ENCODE measurements at places on chromosomes 1 and 21.

DNA sequence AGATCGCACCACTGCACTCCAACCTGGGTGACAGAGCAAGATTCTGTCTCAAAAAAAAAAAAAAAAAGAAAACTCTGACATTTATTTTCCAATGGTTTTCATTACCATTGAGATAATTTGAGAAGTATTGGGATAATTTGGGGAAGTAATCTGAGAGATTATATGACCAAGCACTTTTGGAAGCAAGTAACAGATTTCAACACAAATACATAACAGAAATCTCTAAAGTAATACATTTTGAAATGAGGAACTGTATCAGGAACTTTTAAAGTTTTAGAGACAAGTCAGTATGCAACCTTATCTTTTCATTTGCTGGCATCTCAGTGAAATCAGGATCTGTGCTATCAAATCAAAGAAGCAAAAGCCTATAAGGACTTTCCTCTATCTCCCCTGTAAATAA lies 25.4 kb upstream of the SLC16A1 start:
- no peak for DNase-seq

DNA sequence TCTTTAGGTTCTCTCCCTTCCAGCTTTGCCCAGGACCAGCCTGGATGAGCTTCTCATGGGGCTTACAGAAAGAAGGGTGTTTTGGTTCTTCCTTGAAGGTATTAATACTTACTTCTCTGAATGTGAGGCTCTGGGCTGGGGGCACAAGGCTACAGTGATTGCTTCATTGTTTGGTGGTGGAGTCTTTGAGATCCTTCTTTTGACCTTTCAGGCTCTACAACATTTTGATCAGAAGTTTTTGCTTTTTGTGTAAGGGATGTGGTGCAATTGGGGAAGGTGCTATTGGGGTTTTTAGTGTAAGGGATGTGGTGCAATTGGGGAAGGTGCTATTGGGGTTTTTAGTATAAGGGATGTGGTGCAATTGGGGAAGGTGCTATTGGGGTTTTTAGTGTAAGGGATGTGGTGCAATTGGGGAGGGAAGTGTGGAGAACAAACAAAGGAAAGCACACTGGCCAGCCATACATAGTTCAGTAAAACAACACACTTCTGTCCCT lies 103.6 kb upstream of the IVNS1ABP start:
- no peak for DNase-seq

DNA sequence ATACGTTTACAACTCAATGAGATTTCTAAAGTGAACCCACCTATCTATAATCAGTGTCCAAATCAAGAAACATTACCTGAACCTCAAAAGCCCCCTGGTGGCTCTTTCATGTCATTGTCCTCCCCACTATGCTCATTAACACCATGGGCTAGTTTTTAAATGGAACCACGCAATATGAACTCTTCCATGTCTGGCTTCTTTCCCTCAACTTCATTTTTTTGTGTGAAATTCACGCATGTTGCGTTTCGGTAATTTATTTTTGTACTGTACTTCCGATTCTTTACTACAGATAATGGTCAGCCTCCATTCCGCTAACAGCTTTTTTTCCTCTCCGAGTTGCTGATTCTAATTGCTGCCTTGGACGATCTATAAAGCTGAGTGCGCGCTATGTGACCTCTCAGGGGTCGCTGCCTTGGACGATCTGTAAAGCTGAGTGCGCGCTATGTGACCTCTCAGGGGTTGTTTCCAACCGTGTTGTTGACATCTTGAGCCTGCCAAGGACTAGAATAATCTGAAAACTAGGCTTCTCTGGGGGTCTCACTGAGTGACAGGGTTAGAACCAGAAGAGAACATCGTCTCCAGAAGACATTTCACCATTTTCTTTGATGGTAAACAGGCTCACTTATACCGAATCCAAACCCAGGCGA lies 1.1 kb upstream of the CACYBP start:
- no peak for DNase-seq

GRCh38 chr1:230330157-230330556 lies 96.0 kb downstream of the PGBD5 start:
- no peak for DNase-seq

GRCh38 chr1:34415140-34415539 lies 238.4 kb downstream of the C1orf94 start:
- no peak for DNase-seq

GRCh38 chr1:66282343-66282852 lies 251.6 kb upstream of the SGIP1 start:
- DNase-seq = peak; percentile 82

- no peak for DNase-seq
Observed at GRCh38 chr1:221793439-221794078, 51.7 kb upstream of the DUSP10 start.

- DNase-seq = no peak
Observed at GRCh38 chr1:235264327-235264726, 63.7 kb downstream of the ARID4B start.

DNA sequence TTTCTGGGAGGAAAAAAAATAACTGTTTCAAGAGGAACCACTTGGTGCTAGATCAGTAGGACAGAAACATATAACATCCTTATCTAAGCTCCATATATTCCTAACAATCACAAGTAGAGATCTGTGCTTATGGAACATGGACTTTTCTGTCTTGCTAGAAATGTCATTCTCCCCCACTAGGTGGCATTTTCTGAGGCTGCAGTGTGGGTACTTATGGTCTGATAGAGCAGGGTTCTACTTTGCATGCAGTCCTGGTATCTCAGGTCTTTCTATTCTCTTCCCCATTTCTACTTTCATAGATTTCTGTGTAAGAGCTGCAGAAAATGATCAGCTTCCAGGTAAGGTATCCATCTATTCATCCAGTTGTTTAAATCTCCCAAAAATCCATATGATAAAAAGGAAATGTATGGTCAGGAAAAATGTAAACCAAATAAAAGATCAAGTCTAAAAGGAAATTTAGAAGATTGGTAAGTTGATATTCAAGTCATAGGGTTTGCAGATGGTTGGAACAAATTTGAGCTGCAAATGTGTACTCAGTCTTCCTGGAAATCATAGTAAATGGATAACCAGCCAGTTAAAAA lies 1.5 kb downstream of the ZNF684 start:
- peak; percentile 4 for DNase-seq

DNA sequence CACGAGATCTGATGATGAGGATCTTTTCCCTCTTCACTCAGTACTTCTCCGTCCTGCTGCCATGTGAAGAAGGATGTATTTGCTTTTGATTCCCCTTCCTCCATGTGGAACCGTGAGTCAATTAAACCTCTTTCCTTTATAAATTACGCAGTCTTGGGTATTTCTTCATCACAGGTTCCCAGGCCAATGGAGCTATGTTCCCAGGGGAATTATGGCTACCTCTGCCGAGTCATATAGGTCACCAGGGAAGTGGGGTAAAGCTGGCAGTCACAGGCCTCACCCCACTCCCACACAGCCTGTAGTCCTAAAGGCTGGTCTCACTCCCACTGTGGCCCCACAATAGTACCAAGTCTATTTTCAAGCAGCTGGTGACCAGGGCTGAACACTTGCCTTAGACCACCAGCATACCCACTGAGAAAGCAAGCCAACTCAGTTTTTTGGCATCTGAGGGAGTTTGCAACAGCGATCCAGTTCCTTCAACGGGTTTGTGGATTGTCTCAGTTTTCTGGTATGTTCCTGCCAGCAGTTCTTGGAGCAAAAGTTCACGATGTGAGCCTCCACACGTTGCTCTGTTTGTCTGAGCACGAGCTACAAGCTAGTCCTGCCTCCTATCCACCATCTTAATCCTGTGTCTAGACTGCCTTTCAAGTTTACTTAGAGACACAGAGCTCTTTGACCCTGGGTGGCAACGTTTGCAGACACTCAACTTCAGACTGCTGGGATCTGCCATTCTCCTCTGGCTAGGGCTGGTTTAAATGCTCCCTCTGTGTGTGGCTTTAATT lies 104.5 kb downstream of the CENPF start:
- peak; percentile 80 for DNase-seq

DNA sequence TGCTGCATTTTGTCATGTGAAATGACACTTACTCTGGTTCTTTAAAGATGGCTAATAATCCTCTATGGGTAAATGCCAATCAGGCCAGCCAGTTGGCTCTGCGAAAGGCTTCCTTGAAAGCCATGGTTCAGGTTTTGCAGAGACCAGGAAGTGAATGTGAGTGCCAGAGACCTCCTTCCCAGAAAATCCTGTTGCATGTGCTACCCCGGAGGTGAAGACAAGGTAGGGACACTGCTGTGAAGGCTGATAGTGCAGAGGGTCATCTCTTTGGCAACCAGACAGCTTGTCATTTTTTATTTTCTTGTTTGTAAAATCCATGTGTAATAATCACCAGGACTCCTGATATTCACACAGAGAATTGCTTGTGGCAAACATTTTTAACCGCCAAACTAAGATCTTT lies 18.7 kb downstream of the LRRC8D start:
- DNase-seq = no peak

- DNase-seq = no peak
Observed at GRCh38 chr21:27476696-27477095, 509.8 kb upstream of the ADAMTS5 start.

DNA sequence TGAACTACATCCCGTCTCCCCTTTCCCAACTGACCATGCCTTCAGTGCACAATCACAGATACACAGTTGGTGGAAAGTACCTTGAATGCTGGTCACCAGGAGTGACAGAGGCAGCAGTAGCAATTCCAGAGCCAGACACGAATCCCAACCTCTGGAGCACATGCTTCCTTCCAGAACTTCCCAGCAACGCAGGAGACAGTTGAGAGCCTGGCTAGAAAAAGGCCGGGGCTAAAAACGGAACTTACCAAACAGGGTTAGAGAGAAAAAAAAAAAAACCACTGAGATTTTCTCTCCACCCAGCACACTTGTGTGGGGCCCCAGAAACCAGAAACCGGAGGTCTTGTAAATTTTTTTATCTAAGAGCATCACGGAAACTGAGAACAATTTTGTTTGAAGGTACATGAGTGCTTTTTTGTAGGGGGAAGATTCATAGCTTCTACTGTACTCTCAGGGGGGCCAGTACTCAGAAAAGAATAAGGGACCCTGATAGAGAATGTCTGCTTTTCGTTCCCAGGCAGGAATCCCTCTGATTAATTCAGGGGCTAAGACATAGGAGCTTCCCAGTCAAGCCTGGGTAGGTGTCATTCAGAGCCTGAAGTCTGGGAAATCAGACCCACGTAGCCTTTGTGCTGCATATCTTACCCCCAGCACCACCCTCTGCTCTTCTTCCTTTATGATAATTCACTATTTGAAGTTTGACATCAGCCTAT lies at the start of gene CD48:
TSS of gene CD48 (minus strand) at position 221 of the 710 bp plus-strand sequence. CDS start at position 162, 59 bp downstream.
- no peak for DNase-seq

DNA sequence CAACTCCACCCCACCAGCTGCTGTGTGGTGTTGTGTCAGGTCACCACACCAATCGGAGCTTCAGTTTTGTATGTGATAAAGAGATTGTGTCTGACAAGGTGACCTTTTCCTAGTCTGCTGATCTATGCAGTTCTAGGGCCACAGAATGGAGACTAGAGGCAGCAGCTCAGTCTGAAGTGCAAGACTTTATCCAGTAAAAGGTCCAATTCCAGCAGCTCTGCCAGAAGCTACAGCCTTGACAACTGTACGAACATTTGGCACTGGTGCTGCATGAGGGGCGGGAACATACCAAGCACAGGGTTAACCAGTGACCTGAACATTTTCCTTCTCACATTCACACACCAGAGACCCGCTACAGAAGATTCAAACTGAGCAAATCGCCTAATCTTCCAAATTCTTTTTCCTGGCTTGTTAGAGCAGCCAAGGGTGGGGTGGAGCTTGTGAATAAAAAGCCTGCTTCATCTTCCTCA lies 9.3 kb downstream of the FMO1 start:
- DNase-seq = no peak

DNA sequence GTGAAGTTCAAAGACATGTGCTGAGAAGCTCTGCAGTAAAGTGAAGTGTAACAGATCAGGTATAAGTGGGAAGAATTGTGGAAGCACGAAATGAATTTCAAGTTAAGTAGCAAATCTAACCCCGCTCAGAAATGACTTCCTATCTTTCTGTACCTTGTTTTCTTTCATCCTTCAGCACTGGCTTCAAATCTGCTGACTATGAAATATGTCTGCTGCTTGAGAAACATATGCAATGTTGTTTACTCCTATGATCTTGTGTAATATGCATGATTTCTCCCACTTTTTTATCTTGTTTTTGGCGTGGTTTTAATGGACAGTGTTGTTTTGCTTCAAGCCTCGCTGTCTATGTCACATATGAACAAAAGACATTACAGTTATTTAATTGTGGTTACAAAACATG lies 545.3 kb upstream of the NCAM2 start:
- no peak for DNase-seq

DNA sequence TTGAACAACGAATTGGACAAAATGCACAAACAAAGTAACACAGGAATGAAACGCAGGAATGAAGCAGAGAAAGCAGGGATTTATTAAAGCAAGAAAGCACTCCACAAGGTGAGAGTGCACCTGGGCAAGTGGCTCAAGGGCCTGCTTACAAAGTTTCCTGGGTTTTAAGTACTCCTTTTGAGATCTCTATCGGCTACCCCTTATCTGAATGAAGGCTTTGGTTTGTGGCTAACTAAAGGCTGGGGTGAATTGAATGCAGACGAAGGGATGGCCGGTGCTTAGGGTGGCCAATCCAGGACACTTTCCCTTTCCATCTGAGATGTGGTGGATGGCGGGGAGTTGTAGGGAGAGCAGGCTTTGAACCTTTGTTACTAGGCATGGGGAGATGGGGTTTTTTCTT lies 151.4 kb upstream of the KIAA0040 start:
- DNase-seq = no peak

DNA sequence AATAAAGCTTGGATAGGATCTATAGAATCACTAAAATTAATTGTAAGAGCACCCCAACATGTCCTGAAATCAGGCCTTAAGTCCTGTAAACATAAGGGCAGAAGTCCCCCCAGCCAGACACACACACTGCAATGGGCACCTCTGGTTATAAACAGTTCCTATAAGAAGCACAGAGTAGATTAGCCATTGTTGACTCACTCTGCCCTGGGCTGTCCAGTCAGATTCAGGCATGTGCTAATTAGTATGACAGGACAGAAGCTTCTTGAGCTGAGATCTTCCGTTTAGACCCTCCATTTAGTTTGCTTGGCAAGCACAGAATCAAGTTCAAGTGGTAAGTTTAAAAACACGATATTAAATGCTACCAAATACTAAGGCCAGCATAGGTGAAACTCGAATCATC lies 11.8 kb upstream of the DENND1B start:
- no peak for DNase-seq
